T-helper 2 cell treated with Interferon-gamma antibody and Interleukin-4, amounts not matched to agents 5 μg/mL and 100 μg/mL, for 36 hours (primary cell): ENCODE measurements at places on chromosomes 7 and 10.

DNA sequence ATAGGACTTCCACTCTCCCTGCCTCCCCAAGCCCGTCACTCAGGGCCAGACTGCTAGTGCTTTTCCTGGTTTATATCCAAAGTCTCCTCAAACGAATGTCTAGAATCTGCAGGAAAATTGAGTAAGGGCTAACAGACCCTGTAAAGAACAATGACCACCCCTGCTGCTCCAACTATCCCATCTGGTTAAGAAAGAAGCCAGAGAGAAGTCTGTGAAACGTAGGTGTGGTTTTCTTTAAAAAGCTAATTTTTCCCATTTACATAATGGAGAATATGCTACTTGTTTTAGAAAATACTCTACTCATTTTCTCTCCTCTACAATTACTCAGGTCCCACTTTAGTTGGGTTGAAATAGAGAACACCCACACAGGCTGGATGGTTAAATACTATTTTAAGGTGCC lies 72.5 kb downstream of the FAM13C start:
- DNase-seq, result no peak

- peak; percentile 78 for DNase-seq
Observed at GRCh38 chr10:133307776-133308420, 774 bp downstream of the TUBGCP2 start.

GRCh38 chr10:4786043-4786839 lies 39.8 kb upstream of the AKR1E2 start:
- no peak for DNase-seq

- no peak for DNase-seq
Observed at GRCh38 chr10:86936661-86937501, 20.5 kb downstream of the MMRN2 start.

- no peak for DNase-seq
Observed at GRCh38 chr7:117645481-117646165, 165.8 kb downstream of the CFTR start.

- no peak for DNase-seq
Observed at GRCh38 chr10:60377955-60378354, 11.7 kb downstream of the ANK3 start.

GRCh38 chr7:43645699-43646226 lies 62.9 kb downstream of the STK17A start:
- no peak for DNase-seq

DNA sequence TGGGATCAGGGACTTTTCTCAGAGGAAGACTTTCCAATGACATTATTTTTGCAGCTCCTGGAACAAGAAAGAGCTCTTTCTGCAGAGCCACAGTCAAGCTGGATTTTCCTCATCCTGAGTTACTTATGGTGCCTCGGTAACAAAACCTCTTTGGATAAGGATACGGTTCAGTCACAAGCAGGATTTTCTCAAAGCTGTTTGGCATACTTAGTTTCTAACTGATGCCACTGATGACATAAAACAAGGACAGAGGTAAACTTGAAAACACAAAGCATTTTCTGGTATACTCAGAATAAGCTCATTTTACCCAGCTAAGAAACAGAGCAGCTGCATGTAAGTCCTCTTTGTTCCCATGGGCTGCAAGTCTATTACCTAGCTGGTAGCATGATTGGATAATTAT lies 340.9 kb upstream of the MEOX2 start:
- DNase-seq, result no peak

- DNase-seq, result no peak
Observed at GRCh38 chr10:93573051-93573909, 6.8 kb downstream of the FFAR4 start.

GRCh38 chr7:90968871-90969270 lies 295.4 kb upstream of the FZD1 start:
- no peak for DNase-seq

DNA sequence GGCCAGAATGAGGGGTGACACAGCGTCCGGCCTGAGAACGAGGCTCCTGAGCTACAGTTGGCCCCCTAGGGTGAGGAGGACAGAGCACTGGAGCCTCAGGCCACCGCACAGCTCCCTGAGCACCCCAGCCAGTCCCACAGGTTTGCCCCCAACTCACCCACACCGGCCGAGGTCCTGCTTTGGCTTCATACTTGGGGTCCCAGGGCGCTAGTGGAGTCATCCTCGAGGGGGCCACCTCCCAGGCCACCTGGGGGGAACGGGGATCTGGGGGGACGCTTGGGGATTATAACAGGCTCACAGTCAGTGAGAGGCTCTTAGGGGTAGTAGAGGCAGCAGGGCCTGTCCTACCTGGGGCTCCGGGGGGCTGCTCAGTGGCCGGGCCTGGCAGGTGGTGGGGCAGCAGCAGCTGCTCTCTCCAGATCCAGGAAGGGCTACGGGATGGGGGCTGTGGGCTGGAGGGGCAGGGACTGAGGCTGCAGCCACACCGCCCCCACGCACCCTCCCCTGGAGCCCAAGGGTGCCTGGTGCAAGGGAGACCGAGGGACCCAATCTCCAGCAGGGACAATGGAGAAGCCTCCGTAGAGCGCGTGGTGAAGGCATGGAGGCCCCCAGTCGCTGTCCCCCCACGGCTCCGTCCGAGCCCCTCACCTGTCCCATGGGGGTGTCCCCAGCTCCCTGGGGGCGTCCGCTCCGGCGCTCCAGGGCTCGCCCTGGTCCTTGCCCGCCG lies 588 bp downstream of the SAP25 start:
- no peak for DNase-seq

- no peak for DNase-seq
Observed at GRCh38 chr7:152142976-152143595, 117.6 kb downstream of the GALNT11 start.

GRCh38 chr7:99123571-99124033 lies 20.3 kb downstream of the SMURF1 start:
- DNase-seq, result no peak

- no peak for DNase-seq
Observed at GRCh38 chr10:51427758-51428157, 271.6 kb downstream of the CSTF2T start.

DNA sequence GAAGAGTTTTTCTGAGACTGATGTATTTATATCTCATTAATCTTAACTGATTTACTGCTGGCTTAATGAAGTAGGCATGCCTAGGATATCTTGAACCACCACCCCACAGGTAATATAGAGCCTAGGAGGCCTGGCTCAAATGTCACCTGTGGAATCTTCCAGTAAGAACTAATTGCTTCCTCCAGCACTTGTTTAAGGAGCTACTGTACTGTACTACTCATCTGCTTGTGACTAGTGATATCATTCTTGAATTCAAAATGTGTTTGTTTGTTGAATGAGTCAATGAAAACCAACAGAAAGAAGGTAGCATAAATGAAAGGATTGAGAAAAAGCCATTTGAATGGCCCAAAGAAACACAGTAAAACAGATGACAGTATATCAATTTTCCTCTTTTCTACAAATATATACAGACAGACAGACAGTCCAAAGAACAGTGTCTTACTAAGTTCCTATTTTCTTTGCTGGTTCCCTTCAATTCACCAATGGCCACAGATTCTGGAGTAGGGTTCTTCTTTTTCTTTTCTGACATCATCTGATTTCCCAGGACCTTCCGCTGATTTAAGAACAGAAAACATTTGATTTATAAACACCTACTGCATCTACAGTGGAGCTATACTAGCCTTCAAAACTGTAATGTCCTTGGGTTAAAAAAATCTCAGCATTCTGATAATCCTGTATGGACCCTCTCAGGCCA lies 43.7 kb upstream of the SLIT1 start:
- DNase-seq, result no peak

GRCh38 chr7:43099750-43100149 lies 12.7 kb upstream of the HECW1 start:
- DNase-seq, result no peak

DNA sequence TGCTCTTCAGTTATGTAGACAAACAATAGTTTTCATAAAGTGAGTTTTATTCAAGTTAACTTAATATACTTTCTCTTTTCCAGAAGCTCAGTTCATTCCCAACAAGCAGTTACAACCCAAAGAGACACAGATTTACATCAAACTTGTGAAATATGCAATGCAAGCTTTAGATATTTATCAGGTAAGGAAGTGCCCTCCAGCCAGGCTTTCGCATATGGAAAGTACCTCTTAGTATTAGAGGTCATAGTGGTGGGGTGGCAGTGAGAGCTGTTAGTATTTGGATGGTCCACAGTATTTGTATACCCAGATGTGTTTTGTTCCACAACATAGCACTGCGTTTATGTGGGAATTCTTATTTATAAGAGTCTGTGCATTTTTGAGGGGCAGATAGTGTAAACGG lies 32.1 kb downstream of the TRRAP start:
- no peak for DNase-seq

DNA sequence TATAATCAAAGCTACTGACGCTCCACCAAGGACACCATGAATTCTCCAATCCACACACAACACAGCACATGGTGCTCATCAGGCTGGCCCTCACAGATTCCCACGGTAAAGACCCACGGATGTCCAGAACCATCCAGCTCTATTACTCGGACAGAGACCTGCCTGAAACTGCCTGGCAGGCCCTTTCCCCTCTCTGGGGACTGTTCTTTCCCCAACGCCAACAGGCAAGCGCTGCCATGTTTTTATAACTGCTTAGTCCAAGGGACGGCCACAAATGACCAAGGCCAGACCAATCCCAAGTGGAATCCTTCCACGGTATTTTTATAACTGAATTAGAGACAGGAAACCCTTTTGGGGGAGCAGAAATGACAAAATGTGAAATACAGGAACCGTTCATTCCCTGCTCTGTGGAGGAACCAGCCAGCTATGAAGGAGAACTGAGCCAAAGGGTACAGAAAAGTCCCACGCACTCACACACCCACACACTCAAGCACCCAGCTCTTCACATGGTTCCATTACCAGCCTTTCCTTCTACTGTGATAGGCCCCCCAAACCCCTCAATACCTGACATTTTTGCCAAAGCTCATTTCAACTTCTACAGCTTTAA lies 4.1 kb downstream of the PIP4K2A start:
- DNase-seq, result no peak

DNA sequence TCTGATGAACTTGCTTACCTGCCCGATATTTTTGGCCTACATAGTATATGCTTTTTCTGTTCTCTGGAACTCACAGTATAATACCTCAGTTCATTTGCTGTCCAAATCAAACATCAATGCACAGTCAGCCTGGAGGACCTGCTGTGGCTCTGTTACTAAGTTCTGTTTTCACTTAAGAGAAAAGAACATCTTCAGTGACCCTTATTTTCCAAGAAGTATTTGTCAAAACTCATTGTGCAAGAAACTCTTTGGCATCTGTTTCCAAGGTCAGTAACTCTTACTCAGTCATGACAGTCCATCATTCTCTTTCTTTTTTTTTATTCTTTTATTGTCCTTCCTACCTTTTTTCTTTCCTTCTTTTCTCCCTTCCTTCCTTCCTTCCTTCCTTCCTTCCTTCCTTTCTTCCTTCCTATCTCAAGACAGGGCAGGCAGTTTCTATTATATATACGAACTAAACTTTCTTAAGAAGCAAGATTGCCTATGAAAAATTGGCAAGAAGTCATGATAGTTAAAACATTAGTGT lies 37.8 kb upstream of the SEM1 start:
- no peak for DNase-seq

DNA sequence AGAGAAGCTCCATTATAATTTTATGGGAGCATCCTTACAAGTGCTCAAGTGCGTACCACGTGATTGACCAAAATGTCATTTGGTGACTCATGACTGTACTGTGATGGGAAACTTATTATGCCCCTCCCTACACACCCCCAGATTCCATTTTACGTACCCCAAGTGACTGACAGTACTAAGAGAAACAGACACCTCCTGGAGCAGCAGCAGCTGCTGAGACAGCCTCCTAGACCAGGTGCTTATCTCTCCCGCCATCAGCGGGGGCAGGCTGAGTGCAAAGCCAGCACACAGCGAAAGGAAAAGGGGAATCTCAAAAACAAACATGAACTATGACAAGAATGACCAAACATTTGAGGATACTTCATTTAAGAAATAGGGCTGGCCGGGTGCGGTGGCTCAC lies 4.2 kb upstream of the ADAM12 start:
- DNase-seq, result no peak

GRCh38 chr10:5941579-5941978 lies 35.8 kb downstream of the IL15RA start:
- DNase-seq, result no peak
